ENCODE measurements at places on chromosomes 16 and 17.
A peak's percentile ranks its signal among the peaks of the same experiment; 100 is the strongest.

GRCh38 chr17:39951924-39952679 is 10.7 kb upstream of the GSDMA start:
- no peak for DNase-seq

- peak; percentile 34 for DNase-seq
These were observed 103.1 kb upstream of the HSBP1 start for GRCh38 chr16:83704656-83705055.

DNA sequence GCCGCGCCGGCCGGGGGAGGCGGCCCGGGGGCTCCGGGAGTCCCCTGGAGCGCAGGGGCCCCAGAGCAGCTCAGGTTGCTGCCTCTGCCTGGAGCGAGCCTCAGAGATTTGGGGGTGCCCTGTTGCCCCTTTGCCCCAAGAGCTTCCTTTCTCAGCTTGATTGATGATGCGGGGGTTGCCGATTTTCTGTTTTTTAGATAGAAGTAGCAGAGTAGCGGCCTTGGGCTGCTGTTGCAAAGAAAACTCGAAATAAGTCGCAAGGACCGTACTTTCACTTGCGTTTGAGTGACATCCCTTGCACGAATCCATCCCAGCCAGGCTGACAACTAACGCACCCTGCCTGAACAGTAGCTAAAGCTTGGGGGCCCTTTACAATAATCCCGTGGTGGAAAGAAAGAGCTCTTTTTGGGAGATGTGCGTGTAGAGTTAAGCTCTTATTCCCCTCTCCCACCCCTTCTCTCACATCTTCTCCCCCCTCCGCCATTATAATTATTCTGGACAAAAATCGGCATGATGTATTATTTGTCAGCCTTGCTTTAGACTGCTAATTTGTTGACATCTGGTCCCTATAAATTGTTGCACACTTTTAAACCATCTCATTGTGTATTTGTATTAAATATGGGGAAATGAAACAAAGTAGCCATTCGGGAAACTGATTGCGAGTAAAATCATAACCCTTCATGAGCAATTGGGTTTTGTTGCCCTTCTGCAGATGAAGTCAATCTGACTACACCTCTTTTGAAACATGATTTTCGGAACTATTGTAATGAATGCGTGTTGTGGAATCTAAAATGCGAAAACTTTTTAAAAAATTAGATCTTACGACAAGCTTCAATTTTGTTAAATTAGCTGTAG is 873 bp downstream of the USP10 start:
- DNase-seq, result no peak

DNA sequence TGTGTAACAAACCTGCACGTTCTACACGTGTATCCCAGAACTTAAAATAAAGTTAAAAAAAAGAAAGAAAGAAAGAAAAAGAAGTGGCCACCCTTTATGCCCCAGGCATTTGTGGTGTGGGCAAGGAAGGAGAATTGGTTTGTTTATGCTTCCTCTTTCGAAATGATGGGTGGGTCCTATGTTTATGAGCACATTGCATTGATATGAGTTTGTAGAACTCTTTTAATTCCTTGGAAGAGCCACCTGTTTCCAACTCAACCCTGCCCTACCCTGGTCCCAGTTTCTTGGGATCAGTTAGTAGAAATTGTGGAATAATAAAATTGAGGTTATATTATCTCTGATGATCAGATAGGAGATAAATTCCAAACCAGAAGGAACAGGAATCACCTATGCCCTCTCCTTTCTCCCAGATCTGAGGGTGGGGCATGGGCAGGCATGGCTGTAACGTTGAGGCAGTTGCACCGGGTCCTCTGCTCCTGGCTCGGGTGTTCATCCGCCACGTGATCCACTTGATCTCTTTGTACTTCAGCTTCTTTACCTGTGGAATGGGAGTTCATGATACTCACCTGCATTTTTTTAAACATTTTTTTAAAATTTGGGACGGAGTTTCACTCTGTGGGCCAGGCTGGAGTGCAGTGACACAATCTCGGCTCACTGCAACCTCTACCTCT is 15.9 kb downstream of the CHAD start:
- no peak for DNase-seq

DNA sequence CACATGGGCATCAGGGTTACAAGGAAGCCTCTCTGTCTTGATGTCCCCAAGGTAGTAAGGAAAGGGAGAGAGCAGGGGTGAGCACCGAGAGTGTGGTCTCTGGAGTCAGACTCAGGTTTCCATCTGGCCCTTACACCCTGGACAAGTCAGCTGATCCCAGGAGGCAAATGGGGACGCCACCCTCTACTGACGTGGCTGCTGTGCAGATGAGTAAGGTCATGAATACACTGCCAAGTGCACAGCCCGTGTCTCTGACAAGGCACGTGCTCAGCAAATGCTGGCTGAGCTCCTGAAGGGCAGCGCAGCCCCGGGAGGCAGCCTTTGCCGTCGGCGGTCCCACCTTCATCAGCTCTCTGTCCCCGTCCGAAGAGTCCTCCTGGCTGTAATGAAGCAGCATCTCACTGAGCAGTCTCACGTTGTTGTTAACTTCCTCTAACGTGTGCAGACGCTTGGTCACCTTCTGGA is 19.4 kb downstream of the GGA3 start:
- DNase-seq, result no peak

GRCh38 chr17:28533091-28533807 is 19.2 kb downstream of the UNC119 start:
- no peak for DNase-seq

GRCh38 chr16:86090461-86091170 is 191.7 kb downstream of the IRF8 start:
- DNase-seq, result no peak

DNA sequence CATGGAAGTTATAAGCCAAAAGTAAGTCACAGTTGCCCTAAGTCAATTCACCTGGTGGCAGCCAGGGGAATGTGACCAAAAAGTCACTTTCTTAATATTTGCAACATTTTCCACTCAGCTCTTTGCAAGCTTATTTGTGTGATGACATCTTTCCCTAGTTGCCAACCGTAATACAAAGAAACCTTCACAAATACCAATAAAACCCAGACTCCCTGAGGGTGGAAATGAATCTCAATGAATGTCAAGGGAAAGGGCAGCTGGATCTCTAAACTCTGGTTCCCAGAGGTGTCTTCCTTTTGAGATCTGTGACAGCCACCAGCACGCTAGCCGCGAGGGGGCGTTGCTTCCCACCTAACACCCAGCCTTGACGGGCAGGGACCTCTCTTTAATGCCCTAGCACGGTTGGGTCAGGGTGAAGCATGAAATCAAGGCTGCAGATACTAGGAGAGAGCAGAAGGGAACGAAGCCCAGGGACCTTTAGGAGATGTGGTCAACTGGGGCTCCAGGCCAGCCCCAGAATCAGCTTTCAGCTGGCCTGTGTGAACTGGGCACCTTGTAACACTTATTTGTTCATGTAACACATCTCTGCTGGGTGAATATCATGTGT is 82.2 kb downstream of the CMC2 start:
- DNase-seq, result peak; percentile 24

- DNase-seq, result no peak
These were observed 54.7 kb downstream of the SKAP1 start for GRCh38 chr17:48375356-48375755.

- no peak for DNase-seq
These were observed 45.1 kb upstream of the MTSS2 start for GRCh38 chr16:70730944-70731343.

- DNase-seq, result peak; percentile 78
These were observed 3.3 kb upstream of the HOXB8 start for GRCh38 chr17:48618256-48618896.

DNA sequence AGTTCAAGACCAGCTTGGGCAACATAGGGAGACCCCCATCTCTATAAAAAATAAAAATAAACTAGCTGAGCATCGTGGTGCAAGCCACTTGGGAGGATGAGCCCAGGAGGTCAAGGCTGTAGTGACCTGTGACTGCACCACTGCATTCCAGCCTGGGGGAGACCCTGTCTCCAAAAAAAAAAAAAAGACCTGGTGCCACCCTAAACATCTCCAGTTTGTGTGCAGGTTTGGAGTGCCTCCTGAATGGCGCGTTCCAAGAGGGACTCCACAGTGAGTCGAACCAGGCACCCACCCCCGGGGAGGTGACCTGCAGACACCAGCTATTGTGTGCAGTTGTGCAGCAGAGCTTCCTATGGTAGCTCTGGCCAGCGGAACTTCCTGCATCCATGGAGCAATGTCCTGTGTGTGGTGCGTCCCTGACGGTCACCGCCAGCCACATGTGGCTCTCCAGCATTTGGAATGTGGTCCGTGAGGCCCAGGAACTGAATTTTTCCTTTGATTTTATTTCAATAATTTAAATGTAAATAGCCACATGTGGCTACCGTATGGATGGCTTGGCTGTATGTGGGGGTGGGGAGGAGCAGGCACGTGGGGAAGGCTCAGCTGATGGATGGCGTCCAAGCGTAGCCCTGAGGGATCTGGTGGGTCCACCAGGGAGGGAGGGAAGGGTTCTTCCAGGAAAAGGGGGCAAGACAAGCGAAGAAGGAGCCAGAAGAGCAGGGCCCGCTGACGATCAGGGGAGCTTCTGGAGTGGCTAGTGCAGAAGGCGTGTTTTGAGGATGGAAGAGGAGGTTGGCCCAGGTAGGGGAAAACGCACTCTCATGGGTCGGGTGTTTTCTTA is 107.1 kb upstream of the GSE1 start:
- DNase-seq, result no peak

DNA sequence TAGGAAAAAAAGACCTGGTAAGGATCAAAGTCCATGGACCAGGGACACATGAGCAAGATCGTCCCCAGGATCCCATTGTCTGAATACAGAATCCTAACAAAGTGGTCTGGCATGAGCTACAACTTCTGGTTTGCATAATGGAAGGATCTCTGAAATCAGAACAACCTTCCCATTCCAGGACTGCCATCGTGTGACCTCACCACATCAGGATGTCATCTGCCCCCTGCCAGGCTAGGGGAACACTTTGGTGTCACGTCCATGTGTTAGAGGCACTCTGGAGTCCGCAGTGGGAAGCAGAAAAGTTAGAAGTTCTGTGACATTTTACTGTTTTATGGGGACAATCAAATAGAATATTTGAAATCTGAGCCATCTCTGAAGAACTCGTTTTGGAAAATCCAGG is 160.7 kb downstream of the RGS9 start:
- no peak for DNase-seq

DNA sequence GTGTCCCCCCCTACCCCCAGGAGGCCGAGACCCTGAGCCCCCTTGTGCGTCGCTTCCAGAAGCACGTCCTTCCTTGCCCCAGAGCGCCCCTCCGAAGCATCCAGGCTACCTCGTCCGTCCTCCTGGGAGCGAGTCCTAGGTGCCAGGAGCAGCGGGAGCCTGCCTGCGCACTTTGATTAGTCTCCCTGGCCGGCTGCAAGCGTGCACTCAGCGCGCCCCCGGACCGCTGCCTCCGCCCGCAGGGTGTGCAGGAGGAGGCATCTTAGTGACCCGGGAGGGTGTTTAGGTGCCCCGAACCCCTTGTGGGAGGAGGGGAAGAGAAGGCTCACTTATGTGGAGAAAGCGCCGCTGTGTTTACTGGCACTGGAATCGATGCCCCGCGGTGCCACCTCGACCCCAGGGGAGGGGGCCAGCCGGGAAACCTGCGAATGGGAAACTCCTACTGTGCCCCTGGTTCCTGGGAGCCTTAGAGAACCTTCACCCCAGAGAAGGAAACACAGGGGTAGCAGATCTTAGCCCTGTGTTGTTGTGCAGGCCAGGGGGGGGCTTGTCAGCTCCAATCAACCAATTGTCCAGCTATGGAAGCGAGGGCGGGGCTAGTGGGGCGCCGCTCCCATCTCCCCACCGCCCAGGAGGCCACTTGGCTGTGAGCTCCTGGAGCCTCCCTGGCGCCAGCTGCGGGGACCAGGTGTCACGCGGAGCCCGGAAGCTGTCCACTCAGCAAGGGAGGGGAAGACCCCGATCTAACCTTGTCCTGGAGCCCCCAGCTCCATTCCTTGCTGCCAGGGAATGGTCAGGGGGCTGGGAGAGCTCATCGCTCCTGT is 922.8 kb upstream of the EEF2KMT start:
- DNase-seq, result no peak

GRCh38 chr17:19361326-19361725 is 1.2 kb downstream of the B9D1 start:
- DNase-seq, result no peak

GRCh38 chr17:45740553-45741330 is 43.4 kb upstream of the CRHR1 start:
- DNase-seq, result no peak

DNA sequence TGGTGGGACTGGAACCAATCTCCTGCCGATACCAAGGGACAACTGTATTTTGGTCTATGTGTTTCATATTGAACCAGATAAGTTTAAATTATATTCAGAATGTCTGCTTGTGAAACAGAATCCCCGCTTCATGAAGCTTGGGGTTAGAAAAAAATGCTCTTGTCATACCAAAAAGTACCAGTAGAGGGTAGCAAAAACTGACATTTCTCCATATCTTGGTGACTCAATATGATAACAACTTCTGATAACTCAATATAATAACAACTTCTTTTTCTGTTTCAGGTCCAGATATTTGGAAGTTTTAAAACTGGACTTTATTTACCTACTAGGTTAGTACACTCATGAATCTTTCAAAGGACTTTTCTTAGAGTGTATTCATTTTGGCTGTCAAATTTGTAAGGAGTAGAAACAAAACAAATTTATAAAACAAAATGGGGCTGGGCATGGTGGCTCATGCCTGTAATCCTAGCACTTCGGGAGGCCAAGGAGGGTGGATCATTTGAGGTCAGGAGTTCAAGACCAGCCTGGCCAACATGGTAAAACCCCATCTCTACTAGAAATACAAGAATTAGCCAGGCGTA is 52.3 kb upstream of the ADCY7 start:
- peak; percentile 54 for DNase-seq

DNA sequence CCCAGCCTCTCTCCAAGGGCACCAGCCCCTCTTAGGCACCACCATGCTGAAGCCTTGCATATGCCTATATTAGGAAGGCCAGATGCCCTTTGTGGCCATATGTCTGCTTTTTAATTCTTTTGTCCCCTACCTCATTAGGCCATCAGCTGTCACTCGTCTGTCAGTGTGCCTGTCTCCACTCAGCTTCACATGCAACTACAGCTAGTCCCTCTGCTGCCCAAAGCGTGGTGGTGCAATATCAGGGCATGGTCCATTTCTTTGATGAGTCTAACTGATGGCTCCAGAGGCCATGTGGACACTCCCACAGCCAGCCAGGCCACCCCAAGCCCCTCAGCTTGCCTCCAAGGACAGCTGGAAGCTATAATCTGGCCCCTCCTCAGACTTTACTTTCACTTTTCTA is 36.3 kb downstream of the MYO18A start:
- DNase-seq, result peak; percentile 11

Measured in RCC 7860 (cell line).